ENCODE measurements at places on chromosomes 1 and 21.

GRCh38 chr1:78143152-78143551, 97.4 kb downstream of the GIPC2 start:
- DNase-seq: peak; percentile 24

DNA sequence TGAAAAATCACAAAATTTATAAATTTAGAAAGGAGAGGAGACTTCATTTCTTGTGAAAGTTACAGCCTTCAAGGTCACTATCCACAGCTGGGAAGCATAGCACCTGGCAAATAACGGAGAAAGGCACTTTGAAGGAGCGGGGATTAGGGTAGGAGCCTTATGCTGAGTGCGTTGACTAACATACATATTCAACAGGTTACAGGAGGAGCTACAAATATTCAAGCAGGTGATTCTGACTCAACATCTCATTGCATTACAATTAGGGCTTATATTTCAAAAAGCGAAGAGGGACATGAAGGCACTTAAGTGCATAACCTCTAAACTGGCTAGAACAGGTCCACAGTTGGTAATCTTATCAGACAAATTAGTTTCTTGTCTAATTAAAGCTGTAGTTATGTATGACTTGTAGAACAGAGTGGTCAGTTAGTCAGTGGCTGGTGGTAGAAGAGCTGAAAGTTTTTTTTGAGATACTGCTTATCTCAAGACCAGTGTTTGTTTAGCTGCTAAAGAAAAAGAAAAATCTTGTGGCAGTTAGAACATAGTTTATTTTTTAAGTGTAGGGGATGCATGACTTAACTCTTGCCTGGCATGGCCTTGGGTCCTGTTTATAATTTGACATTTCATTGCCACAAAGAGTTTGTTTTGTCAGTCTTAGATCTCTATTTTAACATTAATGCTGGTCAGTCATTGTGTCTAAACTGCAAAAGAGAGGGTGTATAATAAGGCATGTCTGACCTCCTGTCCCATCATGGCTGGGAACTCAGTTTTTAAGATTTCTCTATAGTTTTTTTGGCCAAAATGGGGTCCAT, 311.5 kb downstream of the DUSP10 start:
- DNase-seq: no peak

GRCh38 chr1:215160351-215160750, 77.8 kb downstream of the KCNK2 start:
- no peak for DNase-seq

- no peak for DNase-seq
Observed at GRCh38 chr1:115084902-115085511, 4.3 kb downstream of the TSPAN2 start.

DNA sequence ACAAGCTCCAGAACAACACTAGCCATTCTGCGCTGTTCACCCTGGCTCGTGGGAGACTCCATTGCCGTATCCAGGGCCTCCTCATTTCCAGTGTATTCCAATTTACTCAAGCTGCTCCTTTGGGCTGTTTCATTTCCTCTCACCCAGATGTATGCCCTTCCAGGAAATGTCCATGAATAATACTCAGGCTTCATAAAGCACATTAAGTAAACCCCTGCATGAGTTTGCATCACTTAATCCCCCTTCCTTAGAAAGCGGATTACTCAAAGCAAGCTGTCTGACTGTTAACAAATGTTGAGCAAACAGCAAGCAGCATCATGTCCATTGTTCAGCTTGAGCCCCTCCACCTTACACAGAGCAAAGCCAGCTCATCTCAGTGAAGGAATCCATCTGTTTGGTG, 403.6 kb upstream of the PBX1 start:
- no peak for DNase-seq

DNA sequence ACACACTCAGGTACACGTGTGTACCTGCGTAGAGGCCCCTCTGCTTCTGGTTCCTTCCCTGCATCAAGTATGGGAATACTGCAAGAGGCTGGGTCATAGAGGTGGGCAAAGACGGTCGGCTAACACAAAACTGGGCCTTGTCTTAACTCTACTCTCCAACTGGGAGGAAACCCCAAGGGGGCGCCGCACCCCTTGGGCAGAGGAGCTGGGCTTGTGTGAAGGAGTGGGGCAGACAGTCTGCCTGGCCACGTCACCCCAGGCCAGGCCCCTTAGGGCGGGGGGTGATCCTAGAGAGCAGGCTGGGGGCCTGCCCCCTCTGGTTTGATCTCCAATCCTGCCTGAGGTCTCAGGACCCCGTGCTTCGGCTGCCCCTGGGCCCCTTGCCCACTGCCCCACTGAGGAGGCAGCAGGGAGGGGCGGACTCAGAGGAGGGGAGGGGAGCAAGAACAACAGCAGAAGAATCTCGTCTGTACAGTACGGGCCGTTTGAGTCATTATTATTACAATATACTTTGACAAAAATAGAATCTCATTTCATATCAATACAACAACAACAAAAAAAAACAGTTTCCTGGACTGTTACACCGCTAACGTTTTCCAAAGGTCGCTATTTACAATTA, 34.7 kb downstream of the MEF2D start:
- DNase-seq: peak; percentile 44

GRCh38 chr1:44422161-44422560, 17.1 kb downstream of the RNF220 start:
- no peak for DNase-seq

DNA sequence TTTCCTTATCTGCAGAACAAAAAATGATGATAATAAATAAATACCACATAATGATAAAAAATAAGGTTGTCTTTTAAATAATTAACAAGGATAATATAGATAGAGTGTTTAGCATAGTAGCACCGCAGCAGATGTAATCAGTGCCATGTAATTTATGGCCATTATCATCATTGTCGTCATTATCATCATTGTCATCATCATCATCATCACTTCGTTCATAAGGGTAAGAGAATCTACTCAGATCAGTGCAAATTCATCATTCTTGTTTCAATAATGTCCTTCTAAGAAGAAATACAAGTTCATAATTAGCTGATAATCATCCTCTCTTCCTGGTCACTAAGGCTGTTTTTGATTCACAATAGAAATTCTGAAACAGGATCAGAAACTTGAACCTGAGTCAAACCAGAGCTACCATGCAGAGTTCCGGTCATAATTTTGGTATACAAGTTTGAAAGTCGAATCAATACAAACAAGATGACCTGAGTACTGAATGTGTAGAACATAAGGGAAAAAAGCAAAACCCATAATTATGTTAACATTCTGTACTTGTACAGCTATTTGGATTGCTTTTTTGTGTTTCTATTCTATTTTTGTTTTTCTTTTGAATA, 172.0 kb downstream of the LRRC40 start:
- DNase-seq: no peak

DNA sequence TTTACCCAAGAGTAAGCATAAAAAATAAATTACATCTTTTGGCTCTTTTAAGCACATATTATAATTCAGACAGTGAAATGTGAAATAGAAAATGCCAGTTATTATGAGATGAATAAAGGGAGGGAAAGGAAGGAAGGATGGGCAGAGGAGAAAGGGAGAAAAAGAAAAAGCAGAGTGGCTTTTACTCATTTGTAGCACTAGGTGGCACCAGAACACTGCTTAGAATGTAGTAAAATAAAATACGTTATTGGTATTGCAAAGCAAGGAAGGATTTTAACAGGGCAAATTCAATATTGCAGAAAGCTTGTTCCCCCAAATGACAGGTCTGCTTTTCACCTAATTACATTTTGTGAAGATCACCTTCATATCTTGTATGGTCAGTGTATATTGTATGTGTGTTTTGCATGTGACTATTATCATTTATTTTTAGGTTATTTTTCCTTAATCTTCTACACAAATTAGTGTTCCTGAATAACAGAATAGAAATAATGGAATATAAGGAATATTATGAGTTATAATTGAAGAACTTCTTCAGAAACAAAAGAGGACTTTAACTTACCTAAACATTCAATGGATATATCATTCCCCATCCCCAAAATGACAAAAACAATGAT, 9.1 kb upstream of the PCNX2 start:
- peak; percentile 52 for DNase-seq

DNA sequence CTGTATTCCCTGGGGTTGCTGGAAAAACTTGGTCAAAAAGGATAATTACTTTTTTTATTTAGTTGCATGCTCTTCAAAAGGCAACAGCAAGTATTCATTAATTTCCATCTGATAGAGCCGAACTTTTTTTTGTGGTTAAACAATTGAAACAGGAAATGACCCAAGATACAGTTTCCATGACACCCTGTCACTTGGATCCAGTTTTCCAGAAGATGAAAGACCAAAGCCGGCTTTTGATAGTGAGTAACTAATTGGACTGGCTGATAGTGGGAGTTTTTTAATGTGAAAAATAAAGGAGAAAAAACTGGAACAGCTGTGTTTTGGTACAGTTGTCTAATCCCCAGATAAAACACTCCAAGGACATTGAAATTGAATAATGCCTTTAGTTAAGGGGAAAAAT, 33.0 kb downstream of the CACHD1 start:
- no peak for DNase-seq

DNA sequence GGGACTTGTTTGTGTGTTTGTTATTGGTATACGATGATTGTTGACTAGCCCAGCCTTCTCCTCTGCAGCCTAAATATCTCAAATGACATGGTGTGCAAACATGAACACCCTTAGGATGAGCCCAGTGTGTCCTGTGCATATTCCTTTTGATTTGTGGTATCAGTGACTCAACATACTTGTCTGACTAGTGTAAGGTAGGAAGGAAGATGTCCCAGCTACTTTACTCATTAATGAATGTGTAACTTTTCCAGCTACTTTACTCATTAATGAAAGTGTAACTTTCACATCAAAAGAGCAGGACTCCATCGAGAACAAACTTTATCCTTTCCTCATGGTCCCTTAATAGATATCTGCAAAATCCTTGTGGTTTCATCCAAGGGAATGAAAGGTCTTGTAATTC, 2.7 kb upstream of the ZNF692 start:
- no peak for DNase-seq

GRCh38 chr1:159917533-159918351, 7.6 kb downstream of the TAGLN2 start:
- peak; percentile 41 for DNase-seq

GRCh38 chr1:18401921-18402320, 78.8 kb upstream of the KLHDC7A start:
- DNase-seq: no peak

DNA sequence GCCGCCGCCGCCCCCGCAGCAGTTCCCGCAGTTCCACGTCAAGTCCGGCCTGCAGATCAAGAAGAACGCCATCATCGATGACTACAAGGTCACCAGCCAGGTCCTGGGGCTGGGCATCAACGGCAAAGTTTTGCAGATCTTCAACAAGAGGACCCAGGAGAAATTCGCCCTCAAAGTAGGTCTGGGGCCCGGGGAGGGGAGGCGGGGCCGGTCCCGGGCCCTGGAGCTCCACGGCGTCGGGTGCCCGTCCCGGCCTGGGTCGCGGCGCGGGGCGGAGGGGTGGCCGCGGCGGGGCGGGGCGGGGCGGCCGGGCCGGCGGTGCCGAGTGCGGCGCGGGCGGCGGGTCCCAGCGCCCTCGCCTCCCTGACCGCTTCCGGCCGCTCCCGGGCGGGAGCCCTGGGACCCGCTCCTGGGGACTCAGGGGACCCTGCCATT, 646 bp downstream of the MAPKAPK2 start:
- DNase-seq: peak; percentile 67

DNA sequence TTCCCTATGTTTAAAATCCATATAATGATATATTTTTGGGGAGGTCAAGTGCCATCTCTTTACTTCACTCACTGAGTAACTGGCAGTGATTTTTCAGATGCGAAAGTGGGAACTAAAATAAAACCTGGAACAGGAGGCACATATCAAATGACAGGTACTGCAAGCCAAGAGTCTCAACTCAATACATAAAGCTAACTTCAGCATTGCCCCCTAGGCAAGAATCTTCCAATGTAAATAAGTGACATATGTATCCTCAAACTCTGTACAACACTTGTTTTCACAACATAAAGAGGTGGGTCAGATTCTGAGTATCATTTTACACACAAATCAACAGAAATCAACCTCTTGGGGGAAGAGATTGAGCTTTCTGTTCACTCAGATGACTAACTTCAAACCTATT, 18.1 kb downstream of the DCAF8 start:
- no peak for DNase-seq

DNA sequence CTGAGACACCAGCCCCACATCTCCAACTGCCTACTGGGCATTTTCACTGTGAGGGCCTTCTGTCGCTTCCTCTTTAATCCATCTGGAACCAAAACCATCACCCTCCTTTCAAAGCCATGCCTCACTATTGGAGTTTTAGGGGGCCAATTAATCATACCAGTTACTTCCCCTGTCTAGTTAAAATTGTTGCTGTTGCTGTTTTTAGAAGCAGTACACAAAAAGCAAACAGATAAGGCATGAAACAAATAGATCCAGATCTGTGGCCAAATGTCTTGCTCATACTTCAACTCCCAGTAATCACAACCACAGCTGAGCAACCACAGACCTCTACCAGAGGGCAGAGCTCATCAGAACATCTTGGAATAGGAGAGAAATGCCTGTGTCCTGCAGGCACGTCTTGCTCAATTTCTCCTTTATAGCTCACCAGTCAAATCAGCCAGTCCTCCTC, 133.8 kb upstream of the C1orf105 start:
- DNase-seq: peak; percentile 14

DNA sequence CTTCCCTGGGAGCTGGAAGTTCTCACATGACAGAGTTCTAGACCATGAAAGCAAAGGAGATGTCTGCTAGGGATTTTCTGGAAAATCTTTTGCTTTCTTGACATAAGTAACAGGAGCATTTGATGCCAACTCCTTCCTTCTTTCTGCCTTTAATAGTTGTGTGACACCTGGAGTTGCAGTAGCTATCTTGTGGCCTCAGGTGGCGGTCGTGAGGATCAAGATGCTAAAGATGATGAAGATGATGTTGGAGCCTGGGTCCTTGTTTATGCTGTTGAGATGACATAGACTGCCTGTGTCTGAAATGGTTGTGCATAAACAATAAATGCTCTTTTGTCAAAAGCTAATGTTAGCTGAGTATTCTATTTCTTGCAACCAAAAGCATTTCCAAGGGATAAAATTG, 32.7 kb upstream of the KIRREL1 start:
- DNase-seq: no peak

DNA sequence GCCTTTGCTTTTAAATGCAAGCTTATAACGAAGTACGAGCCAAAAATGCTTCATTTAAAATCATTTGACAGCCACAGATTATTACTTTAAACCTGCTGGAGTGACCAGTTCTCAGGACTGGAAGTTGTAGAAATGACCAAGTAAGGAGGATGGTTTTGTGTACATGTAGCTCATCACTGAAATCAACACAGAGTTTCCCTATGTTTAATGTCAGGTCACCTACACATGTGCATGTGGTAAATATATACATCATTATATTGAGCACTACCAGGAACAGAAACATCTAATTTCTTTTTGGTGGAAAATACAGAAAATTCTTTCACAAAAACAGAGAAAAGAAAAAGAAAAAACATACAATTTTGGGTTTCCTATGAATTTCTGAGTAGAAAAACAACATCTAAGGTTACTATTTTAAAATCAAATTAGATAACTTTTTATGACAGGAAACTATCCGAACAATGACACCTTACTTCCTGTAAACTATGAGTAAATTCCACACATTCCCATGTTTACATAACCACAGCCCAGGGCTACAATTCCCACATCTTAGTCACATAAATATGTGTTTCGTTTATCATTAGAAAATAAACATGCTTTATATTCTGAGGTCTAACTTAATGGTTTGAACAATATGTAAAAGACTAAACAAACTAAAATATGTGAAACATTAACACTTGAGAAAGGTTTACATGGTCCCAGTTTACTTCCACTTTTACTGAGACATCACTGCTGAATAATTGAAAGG, 73.6 kb downstream of the ZNF281 start:
- DNase-seq: no peak

- DNase-seq: no peak
Observed at GRCh38 chr1:76140227-76140626, 65.7 kb downstream of the ST6GALNAC3 start.

- DNase-seq: no peak
Observed at GRCh38 chr1:233796146-233796783, 108.2 kb upstream of the SLC35F3 start.

- no peak for DNase-seq
Observed at GRCh38 chr21:43937051-43937832, 72.2 kb downstream of the AGPAT3 start.
